ENCODE measurements at places on chromosomes 6 and 20. TPM values are rescaled to one million over a fixed set of nuclear protein-coding genes. Genes with fewer than 3 reads are reported as not detected.

GRCh38 chr20:48797275-48797825 lies 30.4 kb downstream of the PREX1 start:
- no peak for DNase-seq

Gene C20orf204
- 0.95 TPM for total RNA-seq

DNA sequence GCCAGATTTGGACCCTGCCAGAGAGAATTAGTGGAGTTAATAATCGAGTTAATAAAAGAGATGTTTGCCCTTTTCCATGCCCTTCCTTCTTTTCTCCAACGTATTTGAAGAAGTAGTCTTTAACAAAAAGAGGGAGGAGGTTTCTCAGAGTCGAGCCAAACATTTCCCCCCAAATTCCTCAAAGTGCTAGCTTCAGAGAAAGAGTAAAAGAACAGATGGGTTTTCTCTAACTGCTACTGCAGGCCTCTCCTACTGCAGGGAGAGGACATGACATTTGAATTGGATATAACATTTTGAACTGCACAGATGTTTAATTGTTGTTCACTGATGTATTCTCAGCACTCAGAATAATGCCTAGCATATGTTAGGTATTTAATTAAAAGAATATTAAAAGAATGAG lies 25.5 kb downstream of the RWDD2A start:
- no peak for DNase-seq

- peak; percentile 13 for DNase-seq
Observed at GRCh38 chr6:4359108-4359730, 223.8 kb upstream of the ECI2 start.

Gene CDH4
- not detected for total RNA-seq

DNA sequence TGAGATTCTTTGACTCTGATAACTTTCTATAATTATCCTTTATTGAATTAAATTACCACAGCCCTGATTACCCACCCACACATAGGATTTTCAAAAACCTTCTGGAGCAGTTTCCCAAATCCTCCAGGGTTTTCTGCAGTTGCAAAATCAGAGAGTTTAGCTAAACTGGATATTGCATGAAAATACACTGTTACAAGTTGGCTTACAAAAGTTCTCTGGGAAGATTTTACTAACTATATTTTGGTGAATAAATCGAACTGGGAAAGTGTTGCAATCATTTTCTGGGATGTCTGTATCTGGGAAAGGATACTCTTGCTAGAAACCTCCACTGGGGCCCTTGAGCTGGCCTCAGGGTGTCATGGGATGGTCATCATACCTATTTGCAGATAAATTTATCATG lies 97.6 kb upstream of the STMND1 start:
- no peak for DNase-seq

- DNase-seq: no peak
Observed at GRCh38 chr6:159490298-159490937, 202.6 kb downstream of the SOD2 start.

Gene TSBP1
- not detected for total RNA-seq

GRCh38 chr6:166318649-166319600 lies 10.7 kb upstream of the PRR18 start:
- DNase-seq: peak; percentile 18

- DNase-seq: no peak
Observed at GRCh38 chr6:37135835-37136694, 33.9 kb upstream of the PIM1 start.

DNA sequence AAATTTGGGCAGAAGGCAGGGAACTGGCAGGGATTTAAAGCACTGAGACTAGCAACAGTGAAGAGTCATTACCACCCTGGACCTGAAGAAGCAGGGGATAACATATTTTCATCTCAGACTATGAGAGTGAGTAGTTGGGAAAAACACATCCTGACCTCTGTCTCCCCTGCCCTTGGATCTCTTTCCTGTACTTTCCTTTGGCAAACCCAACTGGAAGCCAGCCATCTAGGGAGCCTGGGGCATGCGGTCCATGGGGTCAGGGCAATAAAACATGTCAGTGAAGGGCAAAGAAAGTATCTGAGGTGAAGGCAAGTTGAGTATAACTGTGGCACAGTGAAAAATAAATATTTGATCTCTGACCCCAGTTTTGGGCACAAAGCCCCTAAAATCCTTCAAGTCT lies 698.2 kb downstream of the DOK5 start:
- DNase-seq: peak; percentile 80

Gene PBOV1
- total RNA-seq: not detected

Gene SPDEF
- not detected for total RNA-seq

Gene GSTA1
- 2.2 TPM for total RNA-seq

- no peak for DNase-seq
Observed at GRCh38 chr6:105757512-105758200, 328.5 kb upstream of the PRDM1 start.

Data from MG63 (cell line).